ENCODE measurements at places on chromosomes 5 and 9. TPM values are rescaled to one million over a fixed set of nuclear protein-coding genes. Genes with fewer than 3 reads are reported as not detected.

The CYSRT1 gene
- 0.52 TPM for total RNA-seq

The ZNF454 gene
- not detected for total RNA-seq

The ANXA2R gene
- total RNA-seq, result 44.0 TPM

DNA sequence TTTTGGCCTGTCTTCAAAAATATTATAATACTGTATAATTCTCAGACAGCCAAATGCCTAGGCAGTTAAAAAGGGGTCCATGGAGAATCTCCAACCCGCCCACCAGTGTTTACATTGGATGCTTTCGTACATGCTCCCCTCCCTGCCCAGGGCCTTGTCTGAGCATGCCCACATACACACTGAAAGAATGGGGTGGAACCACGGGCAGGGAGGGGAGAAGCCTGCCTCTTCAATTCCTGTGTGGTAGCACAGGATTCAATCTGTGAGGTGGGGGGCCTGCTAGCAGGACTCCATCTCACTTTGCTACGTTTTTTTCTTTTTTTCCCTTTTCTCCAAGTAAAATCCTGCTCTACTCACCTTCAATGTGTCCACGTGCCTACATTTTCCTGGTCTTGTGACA, 314.7 kb upstream of the GRAMD2B start:
- no peak for DNase-seq

DNA sequence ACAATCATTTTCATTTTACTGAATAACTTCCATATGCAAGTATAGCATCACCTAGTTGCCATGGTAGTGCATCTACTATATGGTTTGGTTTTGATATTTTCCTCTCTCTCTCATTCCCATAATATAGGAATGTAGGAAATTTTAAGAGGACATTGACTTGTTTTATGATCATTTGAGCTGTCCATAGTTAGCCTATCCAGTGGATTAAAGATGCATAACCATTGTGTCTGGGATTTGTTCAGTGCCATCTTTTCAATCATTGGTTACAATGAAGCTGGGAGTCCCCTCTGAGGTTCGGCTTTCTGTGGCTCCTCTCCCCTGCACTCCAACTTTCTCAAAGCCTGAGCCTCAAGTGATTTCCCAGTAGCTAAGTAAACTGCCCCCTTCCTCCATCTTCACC, 458.5 kb downstream of the RAB3C start:
- no peak for DNase-seq

DNA sequence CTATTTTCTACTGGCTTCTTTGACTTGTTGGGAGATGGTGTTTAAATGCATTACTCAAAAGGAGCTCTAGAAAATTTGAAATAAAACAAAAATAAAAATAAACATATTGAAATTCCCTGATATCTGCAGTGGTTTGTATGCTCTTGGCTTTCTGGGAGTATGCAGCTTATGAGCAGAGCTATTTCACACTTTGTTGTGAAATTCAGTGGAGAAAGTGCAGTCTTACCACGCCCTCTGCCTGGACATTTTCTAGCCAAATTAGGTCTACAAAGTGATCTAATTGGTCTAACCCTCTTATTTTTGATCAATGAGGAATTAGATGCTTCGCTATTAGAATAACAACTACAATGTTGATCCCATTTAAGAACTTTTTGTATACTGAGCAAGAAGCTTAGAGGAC, 66.8 kb downstream of the INSYN2B start:
- DNase-seq, result no peak

GRCh38 chr9:122005597-122005996, 87.5 kb downstream of the TTLL11 start:
- DNase-seq, result no peak

DNA sequence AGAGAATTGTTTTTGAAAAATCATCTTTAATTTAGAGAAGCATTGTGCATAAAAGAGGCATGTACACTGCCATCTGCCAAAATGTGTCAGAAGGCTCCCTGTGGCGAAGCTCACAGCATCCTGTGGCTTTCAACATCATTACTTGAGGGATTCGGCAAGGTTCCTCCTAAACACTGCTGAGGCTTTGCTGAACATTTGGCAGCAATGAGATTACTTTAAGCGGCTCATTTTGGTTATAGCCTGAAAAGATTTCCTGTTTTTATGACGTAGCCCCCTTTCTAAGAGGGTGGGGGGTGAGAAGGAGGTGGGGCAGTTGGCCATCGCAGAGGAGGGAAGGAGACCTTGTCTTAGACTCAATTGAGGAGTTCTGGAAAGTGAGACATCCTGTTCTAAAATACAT, 469.4 kb downstream of the RASEF start:
- DNase-seq, result no peak

DNA sequence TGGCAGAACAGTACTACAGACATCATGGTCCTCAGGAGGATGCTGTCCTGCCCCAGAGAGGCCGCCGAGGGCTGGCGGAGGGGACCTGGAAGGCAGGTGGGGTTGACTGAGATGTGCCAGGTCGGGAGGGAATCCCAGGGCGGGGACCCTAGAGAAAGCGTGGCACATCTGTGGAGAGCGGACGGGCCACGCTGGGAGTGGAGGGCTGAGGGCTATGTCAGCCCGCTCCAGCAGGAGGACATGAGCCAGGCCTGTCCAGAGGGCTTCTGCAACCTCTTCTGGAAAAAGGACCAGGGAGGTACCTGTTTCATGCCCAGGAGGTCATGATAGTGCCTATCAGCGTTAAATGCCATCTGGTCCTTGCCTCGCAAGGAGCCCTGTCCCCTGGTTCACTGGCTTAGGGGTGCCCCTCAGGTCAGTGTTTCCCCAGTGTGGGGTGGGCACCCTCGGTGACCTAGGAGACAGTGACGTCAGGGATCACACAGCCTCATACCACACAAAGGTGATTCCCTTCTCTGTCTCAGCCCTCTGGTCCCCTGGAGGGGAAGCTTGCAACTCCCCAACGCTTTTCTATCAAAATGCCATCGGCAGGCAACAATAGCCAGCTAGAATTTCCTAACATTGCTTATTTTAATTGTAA, 103.6 kb upstream of the IER5L start:
- DNase-seq, result no peak

DNA sequence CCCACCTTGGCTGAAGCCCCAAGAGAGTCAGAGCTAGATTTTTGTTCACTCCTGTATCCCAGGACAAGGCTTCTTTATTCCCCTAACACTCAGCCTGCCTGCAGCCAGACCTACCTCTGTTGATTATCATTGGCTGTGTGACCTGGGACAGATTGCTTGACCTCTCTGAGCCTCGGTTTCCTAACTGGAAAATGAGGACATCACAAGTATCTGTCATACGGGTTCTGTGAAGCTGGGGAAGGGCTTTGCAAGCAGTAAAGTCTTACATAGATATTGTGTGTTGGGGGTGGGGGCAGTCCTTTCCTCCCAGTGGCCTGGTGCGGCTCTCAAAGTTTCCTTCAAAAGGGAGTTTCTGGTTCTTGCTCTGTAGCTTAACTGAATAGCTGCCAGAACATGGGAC, 2.5 kb upstream of the NEK6 start:
- no peak for DNase-seq

GRCh38 chr5:67494186-67494855, 297.7 kb upstream of the CD180 start:
- DNase-seq, result no peak

DNA sequence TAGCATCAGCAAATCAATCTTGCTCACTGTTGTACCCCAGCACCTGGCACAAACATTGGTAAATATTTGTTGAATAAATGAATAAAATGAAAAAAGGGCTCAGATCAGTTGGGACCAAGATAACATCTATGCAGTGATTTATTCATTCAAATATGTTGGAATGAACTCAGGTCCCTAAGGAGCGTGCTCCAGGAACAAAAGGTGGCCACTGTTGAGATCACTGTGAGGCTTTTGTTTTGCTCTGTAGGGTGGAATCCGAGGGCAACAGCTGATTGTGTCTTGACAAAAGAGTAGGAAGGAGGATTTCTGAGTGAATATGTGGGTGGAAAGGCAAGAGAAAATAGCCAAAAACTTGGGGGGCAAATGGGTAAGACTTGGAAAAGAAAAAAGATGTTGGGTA, 89.7 kb downstream of the PPP2R2B start:
- no peak for DNase-seq

DNA sequence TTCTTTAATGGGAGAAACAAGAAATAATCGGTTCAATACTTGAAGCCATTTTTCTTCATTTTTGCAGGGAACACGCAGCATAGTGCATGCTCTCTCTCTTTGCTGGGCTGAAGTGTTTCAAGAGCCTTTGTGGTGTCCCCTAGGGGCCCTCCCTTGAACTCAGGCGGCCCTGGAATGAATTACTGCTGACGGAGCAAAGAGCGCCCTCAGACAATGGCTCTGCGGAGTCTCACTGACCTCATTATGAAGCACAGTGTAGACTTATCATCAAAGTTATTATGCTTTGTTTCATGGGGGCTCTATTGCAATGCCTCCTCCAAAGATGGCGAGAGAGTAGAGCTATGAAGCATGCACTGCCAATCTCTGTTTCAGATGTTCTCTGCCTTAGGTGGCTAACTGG, 64.8 kb upstream of the ADCY2 start:
- no peak for DNase-seq
